Non-pigmented ciliary epithelial cell (primary cell): ENCODE measurements at places on chromosomes 5 and 9.

- no peak for DNase-seq
Measured at GRCh38 chr9:93634311-93635185, 58.2 kb downstream of the PHF2 start.

GRCh38 chr5:139167063-139167462 lies 31.1 kb downstream of the SIL1 start:
- no peak for DNase-seq

GRCh38 chr9:134643222-134643671 lies 1.6 kb downstream of the COL5A1 start:
- no peak for DNase-seq

GRCh38 chr9:38337706-38338264 lies 54.7 kb upstream of the ALDH1B1 start:
- no peak for DNase-seq

- DNase-seq: no peak
Measured at GRCh38 chr5:116374434-116374852, 200.2 kb downstream of the SEMA6A start.

DNA sequence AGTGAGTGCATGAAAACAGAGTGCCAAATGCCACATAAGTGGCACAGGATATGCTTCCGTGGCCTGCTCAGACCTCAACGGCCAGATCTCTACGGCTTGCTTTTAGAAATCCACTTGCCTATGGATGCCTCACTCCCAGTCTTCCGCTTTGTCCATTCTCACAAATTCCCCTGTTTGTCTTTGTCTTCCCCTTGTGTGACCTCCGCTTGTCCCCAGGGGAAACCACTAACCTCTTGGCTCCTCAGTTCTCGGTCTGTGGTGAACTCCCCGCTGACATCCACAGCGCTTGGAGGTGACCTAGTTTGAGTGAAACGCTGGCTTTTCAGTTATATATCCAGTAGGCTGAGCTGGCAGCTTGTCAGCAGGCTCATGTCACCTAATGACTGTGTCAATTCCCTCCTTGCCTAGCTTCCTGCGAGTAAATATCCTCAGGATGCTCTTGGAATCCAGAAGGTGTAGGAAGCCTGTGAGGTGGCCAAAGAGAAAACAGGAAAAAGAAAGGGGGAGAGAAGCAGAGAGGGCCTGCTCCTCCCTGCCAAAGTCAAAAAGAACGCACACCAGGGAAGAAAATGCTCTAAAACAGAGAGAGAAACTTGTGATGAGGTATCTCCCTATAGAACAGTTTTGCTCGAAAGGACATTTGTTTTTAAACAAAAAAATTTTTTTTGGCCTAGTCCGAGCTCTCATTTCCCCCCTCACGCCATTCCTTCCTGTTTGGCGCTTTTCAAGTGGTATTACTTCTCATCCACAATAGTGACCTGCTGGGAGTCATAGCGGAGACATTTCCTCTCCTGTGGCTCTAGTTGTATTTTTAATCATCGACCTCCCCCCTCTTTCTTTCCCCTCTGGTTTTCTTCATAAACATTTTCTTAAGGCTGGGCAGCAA lies 101.6 kb upstream of the SPRY4 start:
- no peak for DNase-seq

GRCh38 chr9:87500491-87501270 lies 3.0 kb downstream of the DAPK1 start:
- DNase-seq: no peak

GRCh38 chr5:56698463-56699381 lies 116.6 kb upstream of the MAP3K1 start:
- DNase-seq: no peak

DNA sequence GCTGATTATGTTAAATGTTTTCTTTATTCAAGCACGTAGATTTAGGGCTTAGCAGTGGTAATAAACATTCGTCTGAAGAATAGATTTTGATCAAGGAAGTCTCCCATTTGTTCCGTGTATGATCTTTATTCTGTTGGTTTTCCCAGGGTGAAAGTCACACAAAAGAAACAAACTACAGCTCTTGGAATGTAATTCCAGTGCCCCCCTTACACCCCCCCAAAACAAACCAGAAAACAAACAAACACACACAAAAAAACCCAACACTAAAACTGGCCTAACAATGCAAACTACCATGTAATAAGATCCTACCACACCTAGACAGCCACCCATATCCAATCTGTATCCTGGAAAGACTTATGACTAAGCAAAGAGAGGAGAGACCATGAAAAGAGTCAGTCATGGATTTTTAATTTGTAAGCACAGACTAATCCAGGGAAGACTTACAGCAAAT lies 196.2 kb upstream of the ELL2 start:
- DNase-seq: no peak

GRCh38 chr9:18756712-18757125 lies 276.3 kb downstream of the SAXO1 start:
- no peak for DNase-seq

GRCh38 chr9:8329561-8330283 lies 530.1 kb upstream of the DMAC1 start:
- DNase-seq: no peak
